ENCODE measurements at places on chromosomes 12 and 14.

DNA sequence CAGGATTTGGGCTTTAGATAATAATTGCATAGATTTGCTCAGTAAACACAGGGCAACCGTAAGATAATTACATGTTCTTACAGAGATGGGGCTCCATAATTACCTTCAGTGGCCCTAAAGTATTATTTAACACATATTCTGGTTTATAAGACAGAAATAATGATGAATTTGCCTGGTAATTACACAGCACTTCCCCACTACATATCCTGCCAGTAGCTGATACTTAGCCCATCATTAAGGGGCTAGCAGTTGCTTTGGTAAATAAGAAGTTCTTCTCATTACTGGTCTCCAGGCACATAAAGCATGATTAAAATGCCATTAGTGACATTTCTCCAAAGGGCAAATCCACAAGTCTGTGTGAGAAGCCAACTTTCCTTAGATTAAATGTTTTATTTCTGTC, 158.7 kb downstream of the NUAK1 start:
- no peak for DNase-seq

GRCh38 chr14:56494167-56494566, 85.4 kb upstream of the TMEM260 start:
- no peak for DNase-seq

DNA sequence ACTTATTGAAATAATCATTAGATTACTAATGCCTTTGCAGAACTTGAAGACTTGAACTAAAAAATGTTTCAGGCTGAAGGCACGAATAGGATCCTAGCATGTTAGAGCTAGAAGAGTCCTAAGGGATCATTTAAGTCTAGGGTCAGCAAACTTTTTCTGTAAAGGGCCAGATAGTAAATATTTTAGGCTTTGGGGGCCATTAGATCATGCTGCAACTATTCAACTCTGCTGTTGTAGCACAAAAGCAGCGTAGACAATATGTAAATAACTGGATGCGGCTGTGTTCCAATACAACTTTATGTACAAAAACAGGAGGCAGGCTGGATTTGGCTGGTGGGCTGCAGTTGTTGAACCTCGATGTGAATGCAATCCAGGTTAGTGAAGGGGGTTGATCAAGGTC, 221.7 kb downstream of the ATP23 start:
- DNase-seq: no peak

GRCh38 chr14:31307198-31307597, 99.6 kb upstream of the HECTD1 start:
- DNase-seq: no peak

DNA sequence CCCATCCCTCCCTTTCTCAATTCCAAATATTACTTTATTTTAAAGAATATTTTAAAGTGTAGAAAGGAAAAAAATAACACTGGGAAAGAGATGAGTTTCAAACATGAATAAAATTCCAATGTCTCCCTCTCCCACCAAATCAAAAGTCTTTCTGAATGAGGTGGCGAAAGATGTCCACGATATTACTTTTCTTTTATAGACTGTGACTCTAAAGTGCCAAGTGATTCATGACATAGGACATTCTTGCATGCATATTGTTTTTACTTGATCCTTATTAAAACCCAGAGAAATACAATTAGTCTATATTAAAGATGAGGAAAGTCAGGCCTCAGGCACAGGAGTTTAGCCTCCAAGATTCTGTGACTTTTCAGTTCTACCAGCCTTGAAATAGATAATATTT, 16.0 kb upstream of the LUM start:
- no peak for DNase-seq

- DNase-seq: no peak
Observed at GRCh38 chr14:45125754-45126153, 8.5 kb downstream of the FKBP3 start.

- no peak for DNase-seq
Observed at GRCh38 chr12:113007166-113007565, 28.8 kb downstream of the OAS2 start.

GRCh38 chr12:130916241-130916911, 37.3 kb upstream of the ADGRD1 start:
- DNase-seq: peak; percentile 74

DNA sequence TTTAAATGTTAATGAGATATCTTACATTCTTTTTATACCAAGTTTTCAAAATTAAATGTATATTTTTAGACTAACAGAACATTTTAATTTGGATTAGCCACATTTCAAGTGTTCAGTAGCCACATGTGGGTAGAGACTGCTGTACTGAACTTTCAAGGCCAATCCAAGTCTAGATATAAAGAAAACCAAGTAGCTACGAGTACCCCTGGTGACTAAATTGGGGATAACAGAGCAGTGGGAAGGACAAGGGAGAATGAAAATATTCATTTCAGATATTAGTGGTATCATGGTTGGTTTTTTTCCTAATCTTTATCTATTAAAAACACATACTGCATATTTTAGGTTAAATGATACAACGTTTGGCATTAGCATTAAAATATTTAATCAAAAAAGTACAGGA, 69.4 kb upstream of the RHOJ start:
- DNase-seq: no peak

- DNase-seq: no peak
Observed at GRCh38 chr14:50100805-50101204, 15.6 kb downstream of the VCPKMT start.

DNA sequence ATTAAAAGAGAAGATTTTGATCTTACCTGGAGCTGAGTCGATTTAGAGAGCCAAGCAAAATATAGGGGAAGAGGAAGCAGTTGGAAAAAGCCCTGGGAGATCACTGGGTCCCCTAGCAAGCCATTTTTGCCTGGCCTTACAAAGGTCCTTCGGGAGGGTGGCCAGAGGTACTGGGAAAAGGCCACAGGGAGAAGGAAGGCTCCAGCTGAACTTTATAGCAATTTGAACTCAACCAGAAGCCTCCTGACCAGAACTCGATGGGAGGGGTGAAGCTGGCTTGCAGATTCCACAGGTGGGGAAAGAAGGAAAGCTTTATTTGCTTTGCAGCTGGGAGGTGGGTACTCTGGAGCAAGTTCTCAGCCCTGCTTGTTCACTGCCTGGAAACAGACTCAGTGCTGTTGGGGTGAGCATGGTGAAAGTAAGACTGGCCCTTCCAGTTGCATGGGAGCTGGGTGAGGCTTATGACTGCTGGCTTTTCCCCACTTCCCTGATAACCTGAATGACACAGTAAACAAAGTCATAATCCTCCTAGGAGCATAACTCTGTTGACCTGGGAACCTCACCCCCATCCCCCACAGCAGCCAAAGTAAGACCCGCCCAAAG, 855.8 kb downstream of the FSCB start:
- DNase-seq: no peak

DNA sequence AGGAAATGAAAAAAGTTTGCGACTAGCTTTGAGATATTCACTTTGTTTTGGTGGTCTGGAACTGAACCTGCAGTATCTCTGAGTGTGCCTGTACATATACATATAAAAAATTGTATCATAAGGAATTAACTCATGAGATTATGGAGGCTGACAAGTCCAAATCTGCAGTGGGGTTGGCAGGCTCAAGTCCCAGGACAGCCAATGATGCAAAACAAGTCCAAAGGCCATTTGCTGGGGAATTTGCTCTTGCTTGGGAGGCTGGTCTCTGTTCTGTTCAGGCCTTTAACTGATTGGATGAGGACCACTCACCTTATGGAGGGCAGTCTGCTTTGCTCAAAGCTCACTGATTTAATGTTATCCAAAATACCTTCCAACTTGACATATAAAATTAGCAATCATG, 66.8 kb downstream of the FGD4 start:
- DNase-seq: no peak

GRCh38 chr12:79119796-79120195, 255.2 kb downstream of the SYT1 start:
- no peak for DNase-seq

DNA sequence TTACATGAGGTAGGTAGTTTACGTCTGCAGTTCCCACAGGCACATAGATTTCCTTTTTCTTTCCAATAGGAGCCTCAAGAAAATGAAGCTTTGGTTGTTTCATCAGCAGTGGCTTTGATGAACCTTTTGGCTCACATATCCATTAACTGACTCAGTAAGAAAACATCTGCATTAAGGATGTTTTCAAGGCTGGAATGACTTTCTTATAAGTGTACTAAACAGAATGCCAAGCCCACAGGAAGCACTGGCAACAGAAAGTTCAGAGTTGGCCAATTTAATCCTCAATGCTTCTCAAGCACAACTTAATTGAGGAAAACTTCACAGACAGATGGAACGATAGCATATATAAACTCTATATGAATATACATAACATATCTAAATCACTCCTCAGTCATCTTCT, 63.5 kb downstream of the ST8SIA1 start:
- DNase-seq: no peak

GRCh38 chr12:101609198-101609597, 14.4 kb downstream of the MYBPC1 start:
- DNase-seq: no peak

- no peak for DNase-seq
Observed at GRCh38 chr12:3049611-3050249, 27.4 kb upstream of the TSPAN9 start.

GRCh38 chr14:99213527-99213971, 58.4 kb downstream of the BCL11B start:
- no peak for DNase-seq

DNA sequence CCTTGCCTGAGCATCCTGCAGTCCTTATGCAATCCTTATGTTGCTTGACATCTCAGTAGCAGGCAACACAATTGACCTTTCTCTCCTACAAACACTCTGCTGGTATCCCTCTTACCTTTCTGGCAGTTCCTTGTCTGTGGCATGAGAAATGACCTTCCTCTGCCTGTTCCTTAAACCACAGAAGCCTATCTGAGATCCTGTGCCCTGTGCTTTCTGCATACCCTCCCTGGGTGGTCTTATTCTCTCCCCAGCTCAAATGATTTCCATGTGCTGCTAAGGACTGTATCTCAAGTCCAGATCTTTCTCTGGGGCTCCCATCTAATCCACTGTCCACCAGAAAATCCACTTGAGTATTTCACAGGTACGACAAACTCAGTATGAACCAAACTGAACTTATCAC, 2.0 kb upstream of the ARHGAP9 start:
- no peak for DNase-seq

DNA sequence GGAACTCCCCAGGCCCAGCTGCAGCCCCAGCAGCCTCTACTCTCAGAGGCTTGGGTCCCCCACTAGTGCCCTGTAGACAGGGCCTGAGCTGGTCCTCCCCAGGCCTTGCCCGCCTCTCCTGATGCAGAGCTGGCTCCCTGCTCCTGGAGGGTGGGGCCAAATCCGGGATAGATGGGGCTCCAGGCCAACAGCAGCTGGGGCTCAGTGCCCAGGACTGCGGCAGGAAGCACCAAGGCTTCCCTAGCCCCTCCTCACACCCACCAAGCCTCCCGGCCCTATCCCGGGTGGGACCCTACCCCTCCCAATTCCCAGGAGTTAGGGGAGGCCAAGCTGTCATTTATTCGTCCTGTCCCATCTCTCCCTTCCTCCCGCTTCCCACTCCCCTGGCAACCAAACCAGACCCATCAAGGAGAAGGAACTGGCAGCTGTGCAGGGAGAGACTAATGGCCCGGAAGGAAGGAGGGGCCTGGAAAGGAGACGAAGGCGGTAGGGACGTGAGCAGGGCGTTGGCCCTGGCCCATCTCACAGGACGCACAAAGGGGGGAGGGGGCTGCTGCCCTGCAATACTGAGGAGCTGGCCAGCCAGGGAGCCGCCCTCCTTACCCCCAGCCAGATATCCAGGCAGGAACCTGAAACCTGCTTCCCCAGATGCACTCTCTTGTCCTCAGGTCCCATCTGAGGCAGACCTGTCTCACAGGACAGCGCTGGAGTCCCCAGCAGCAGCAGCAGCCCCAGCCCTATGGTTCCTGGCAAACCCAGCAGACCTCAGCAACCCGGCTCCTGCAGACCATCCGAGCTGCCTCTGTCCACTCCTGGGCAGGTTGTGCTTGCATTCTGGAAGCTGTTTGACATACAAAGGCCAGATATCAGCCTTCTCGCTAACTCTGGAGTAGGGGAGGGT, 1.6 kb upstream of the PRPH start:
- peak; percentile 61 for DNase-seq

Data from upper lobe of right lung (tissue), 1 donor.